ENCODE measurements at places on chromosomes 13 and 19.
A peak's percentile ranks its signal among the peaks of the same experiment; 100 is the strongest.

- no peak for DNase-seq
These were observed 174.8 kb downstream of the KDM4B start for GRCh38 chr19:5143471-5144411.

DNA sequence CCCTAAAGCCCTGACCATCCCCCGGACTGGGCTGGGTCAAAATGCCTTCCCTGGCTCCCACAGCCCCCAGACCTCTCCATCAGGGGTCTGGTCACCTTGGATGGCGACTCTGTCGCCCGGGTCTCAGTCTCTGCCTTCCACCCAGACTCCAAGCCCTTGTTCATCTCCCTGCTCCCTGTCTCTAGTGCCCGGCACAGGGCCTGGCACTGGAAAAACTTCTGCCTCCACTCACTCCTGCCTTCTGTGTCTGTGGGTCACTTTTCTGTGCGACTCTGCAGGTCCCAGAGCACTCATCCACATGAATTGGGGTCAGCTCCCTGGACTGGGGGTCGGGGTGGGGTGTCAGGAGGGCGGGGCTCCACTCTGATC is 1.1 kb downstream of the ZNF787 start:
- DNase-seq = no peak

GRCh38 chr13:42859760-42860159 is 78.4 kb downstream of the FAM216B start:
- DNase-seq = no peak

GRCh38 chr19:35292421-35293362 is 731 bp downstream of the MAG start:
- DNase-seq = no peak

- DNase-seq = peak; percentile 53
These were observed 36.0 kb upstream of the NEK3 start for GRCh38 chr13:52195401-52195837.

DNA sequence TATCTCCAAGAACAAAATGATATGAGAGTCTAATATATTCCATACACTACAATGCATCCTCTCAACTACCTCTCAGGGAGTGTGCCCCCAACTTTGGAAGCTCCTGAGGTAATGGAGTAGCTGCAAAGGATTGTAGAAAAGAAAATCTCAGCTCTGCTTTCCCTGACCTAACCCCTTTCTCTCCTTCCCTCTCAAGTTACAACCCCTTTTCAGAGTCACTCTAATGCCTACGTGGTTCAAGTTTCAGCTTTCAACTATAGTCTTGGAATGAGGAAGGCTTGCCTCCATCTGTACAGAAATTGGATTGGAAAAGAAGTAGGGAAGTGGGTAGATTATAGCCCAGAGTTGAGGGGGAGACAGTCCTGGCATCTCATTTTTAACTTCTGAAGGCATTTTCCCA is 256.0 kb downstream of the PCDH9 start:
- DNase-seq = no peak

DNA sequence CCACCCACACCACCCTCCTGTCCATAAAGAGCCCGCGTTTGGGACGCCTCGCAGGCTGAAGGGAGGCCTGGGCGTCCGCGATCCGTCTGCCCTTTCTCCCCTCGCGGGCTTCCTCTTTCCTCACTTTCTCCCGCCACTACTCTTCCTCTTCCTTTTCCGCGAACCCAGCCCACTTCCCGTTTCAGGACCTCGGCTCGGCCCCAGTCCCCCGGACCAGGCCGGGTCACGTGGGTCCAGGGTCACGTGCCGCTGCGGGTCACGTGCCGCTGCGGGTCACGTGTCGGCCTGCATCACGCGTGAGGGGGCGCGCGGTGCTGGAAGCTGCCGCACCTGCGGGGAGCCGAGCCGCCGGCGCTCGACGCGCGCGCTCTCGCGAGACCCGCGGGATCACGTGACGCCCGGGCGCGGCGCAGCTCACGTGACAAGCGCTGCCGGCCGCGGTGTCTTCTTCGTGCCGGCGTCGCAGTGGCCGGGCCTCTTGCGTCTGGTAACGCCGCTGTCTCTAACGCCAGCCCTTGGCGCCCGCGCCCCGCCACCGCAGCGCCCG is at the start of gene LAMP1:
Gene LAMP1 (plus strand): TSS at position 417 of the 547 bp plus-strand sequence. CDS start 196 bp downstream, outside the sequence.
- DNase-seq = peak; percentile 90

DNA sequence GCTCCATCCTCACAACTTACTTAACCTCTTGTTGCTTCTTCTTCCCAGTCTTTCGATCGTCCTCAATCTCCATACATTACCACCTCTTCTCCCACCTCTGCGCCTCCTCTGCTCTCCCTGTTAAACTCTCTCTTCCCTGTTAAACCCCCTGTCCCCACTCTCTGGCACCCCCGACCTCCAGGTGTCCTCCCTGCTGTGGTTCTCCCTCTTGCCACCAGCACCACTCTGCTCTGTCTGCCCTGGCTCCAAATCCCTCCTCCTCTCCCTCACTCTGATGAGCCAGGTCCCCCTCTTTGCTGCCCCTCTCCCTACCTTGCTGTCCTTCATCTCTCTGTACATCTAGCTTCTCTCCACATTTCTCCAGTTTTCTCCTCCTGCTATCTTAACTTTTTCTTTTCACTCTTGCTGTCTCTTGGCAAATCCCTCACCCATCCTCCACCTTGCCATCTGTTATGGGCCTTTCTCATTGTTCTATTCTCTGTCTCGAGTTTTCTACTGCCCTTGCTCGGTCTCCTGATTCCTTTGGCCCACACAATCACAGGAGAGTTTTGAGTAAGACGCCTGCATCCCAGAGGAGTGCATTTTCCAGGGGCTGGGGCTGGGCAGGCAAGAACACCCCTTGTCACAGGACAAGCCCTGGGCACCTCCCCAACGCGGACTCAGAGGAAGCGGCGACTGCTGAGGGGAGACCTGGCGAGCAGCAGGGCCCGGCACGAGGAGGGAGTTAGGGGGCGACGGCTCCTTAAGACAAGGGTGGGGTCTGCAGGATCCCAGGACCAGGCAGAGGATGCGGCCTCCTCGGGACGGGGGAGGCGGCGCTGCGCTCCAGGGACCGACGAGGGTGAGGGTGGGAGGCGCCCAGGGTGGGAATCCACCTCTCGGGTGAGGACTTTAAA is 21.4 kb upstream of the ERVV-1 start:
- no peak for DNase-seq

DNA sequence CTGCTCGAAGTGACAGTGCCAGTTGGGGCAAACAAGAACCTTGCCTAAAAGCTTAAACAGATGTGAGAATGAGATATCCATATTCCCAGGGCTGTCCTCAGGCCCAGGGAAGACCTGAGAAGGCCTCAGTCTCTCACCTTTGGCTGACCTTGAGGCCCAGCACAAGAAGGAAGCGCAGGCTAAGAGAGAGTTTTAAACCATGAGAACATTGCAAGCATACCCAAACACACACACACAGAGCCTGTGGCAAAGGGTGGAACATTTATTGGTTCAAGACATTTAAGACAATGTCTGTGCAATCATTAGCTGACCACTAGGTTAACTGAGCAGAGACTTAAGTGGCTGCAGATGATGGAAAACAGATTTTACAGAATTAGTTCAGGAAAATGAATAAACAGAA is 248.2 kb downstream of the NBEA start:
- DNase-seq = no peak

- DNase-seq = no peak
These were observed 4.2 kb upstream of the TNFSF11 start for GRCh38 chr13:42569576-42570344.

DNA sequence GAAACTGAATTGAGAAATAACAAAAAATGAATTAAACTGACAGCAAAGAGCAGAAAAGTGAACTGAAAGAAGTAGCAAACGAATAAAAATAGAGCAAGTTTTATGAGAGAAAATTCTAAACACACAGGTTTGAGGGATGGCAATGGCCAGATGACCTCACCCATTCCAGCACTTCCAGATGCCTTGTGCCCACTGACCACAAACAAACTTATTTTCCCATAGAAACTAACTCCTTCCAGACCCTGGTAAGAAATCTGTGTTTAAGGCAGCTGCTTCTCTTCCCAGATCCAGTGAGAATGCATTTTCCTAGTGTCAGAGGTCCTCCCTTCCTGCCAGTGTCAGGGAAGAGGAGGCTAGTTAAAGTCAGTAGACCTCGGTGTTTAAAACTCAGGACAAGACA is 51.7 kb downstream of the RXFP2 start:
- no peak for DNase-seq

- DNase-seq = no peak
These were observed 26.3 kb downstream of the ERCC5 start for GRCh38 chr13:102872131-102872530.

DNA sequence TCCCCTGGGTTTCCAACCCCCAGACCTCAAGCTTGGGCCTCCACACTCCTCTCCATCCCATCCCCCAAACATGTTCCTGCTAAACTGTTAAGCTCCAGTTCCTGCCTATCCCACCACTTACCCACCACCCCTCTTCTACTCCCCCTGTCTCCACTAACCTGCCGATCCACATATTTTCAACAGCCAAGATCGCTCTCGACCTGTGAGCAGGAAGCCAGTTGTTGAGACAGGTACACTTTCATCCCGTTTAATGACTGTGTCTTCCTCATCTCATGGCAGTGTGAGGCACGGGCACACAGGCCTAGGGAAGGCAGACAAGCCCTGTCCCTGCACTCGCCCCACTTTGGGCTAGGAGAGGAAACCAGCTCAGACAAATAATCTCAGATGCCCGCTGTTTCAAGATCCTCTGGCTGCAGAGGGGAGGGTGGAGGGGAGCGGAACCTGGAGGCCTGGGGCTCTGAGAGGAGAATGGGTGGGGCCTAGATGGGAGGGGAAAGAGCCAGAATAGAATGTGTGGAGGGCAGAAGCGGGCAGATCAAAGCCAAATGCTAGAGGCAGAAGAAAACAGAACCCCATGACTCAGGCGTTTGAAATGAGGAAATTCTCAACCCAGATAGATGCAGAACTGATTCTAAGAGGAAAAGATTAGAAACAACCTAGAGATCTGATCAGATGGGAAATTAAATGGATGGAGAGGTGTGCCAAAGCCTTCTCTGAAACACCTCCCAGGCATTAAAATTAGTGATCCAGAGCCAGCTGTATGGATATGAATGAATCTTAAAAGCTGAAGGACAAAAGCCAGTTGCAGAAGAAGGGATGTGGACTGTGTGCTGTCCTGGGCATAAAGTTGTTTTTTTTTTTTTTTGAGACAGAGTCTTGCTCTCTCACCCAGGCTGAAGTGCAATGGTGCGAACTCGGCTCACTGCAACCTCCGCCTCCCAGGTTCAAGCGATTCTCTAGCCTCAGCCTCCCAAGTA is 16.9 kb upstream of the CYP2S1 start:
- no peak for DNase-seq

- DNase-seq = no peak
These were observed 492.6 kb downstream of the COG6 start for GRCh38 chr13:40148101-40148500.

GRCh38 chr13:101204270-101205020 is 211.9 kb downstream of the NALCN start:
- no peak for DNase-seq

DNA sequence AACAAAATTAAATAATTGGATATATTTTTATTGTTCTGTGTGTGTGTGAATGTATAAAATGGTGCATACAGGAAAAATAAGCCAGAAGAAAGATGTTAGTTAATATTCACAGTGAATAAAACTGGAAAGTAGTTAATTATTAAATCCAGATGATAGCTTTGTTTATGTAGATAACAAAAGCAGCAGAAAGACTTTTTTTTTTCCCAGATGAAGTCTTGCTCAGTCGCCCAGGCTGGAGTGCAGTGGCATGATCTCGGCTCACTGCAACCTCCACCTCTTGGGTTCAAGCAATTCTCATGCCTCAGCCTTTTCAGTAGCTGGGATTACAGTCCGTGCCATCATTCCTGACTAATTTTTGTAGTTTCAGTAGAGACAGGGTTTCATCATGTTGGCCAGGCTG is 140.1 kb downstream of the ZNF486 start:
- no peak for DNase-seq

- no peak for DNase-seq
These were observed 84.3 kb downstream of the IER2 start for GRCh38 chr19:13234518-13234917.

DNA sequence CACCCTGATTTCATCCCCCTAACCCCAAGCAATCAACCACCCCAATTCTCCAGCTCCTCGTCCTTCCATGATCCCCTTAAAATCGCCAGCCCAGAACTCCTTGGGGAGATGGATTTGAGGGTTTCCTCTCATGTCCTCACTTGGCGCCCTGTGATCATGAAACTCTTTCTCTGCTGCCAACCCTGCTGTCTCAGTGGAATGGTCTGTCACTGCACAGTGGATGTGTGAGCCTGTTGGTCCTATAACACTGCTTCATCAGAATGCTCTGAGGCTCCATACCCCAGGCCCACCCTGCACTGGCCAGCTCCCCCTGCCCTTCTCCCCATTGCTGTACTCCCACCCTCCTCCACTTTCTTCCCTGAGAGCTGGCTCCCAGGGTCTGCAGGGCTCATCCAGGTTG is 12.6 kb upstream of the ZNF792 start:
- DNase-seq = no peak

- DNase-seq = no peak
These were observed 20.8 kb downstream of the SUGT1 start for GRCh38 chr13:52673465-52673864.

- no peak for DNase-seq
These were observed 139.9 kb downstream of the PCDH20 start for GRCh38 chr13:61275736-61276135.

DNA sequence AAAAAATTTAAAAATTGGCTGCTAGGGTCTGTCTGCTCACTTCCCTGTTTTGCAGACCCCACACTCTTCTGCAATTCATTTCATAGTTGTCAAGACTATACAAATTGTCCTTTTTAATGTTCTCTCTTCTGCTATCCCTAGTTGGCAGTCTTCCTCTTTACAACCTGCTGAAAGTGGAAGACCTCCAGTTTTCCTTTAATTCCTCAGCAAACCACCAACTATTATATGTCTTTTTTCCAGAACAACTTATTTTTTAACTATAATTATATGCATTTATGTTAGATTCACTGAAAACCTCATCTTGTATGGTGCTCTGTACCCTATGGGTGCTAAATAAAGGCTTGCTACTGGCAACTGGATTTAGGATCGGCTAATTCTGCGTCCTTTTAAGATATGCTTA is 1.1 kb upstream of the PHF11 start:
- no peak for DNase-seq

DNA sequence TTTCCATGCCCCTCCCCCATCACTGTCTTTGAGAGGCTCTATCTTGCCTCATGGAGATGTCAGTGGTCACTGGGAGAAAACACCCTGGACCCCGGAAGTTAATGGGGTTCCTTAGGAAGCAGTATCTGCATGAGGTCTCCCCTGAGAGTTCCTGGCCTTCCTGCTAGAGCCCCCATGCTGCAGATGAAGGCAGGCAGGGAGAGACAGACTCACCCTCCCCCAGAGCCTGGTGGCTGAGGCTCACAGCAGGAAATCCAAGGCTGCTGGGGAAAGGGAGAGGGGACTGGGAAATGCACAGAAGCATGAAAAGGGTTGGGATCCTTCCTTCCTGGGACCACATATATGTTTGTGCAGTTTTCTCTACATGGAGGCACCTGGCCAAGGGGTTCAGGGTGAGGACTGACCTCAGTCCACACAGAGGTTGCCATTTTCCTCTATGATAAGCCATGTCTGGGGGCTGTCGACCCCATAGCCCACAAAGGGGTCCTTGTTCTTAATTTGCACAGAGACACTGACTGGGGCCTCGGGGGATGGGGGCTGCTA is 95.4 kb downstream of the RNASEH2B start:
- DNase-seq = no peak

DNA sequence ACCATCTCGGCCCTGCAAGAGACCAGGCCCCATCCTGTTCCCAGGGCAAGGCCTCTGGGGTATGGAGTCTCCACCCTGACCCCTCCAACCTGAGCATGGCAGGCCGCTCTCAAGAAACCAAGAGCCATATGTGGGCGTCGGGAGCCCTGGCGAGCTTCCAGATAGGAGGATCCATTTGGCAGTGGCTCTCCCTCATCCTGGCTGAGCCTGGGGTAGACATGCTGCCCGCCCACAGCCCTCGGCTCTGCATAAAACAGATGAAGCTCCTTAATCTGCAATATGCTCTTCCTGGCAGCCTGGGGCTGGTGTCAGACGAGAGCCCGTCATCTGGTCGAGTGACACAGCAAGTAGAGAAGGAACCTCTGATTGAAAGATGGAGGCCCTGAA is 6.1 kb downstream of the ATP13A1 start:
- DNase-seq = no peak
